ENCODE measurements at places on chromosomes 3 and 15. TPM values are rescaled to one million over a fixed set of nuclear protein-coding genes. Genes with fewer than 3 reads are reported as not detected.

Gene CYB561D2
- 5.7 TPM for total RNA-seq

Gene LIPC
- total RNA-seq: 0.40 TPM

DNA sequence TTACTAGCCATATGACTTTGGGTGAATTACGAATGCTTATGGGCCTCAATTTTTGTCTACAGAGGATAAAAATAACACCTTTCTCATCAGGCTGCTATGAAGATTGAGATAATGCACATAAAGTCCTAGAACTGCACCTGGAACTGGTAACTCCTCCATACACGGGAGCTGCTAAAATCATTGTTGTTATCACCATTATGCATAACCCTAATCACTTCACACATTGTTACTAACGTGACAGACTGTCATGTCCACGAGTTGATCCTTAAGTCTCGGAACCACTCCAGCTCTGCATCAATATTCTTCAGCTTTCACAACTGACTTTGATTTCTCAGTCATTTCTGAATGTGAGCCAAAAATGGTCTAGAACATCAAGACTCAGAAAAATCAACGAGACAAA lies 64.1 kb downstream of the RFTN1 start:
- no peak for DNase-seq

- no peak for DNase-seq
These were observed 123.6 kb upstream of the VEPH1 start for GRCh38 chr3:157626817-157627216.

- peak; percentile 76 for DNase-seq
These were observed at the start of gene GYG1 for GRCh38 chr3:148991219-148992026. TSS of gene GYG1 (plus strand) at chr3:148991540. CDS start at chr3:148991641, 101 bp downstream.

- no peak for DNase-seq
These were observed 563.8 kb downstream of the TBL1XR1 start for GRCh38 chr3:176633511-176633910.

GRCh38 chr15:38688761-38689160 lies 124.1 kb upstream of the RASGRP1 start:
- no peak for DNase-seq

GRCh38 chr3:17830788-17831187 lies 88.4 kb upstream of the TBC1D5 start:
- no peak for DNase-seq

GRCh38 chr15:90481023-90481422 lies 48.7 kb upstream of the CRTC3 start:
- no peak for DNase-seq

GRCh38 chr3:23435904-23436303 lies 232.8 kb downstream of the UBE2E2 start:
- no peak for DNase-seq

DNA sequence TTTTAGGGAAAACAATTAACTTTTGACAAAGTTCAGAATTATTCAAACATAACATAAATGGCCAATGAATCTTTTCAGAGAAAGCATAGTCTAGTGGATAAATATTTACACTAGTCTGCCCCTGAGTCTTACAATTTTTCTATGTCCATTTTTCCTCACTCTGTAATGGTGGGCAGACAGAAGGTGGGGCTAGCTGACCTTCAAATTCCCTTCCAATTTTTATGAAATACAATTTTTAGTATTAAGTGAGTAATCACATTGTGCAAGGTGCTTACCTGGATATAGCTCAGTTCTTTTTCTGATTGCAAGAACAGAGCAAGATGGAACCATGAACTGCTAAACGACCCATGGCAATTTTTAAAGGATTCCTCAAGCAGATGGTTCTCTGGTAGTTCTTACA lies 441.7 kb upstream of the NR2F2 start:
- DNase-seq: no peak

GRCh38 chr3:194856296-194856695 lies 170.6 kb downstream of the FAM43A start:
- peak; percentile 75 for DNase-seq

GRCh38 chr3:31219131-31219843 lies 313.4 kb upstream of the STT3B start:
- DNase-seq: no peak
